Activated T-helper 1 cell treated with Interleukin-2 at 50 U/mL for 16 hours (primary cell): ENCODE measurements at places on chromosomes 1 and 21.
A peak's percentile ranks its signal among the peaks of the same experiment; 100 is the strongest.

DNA sequence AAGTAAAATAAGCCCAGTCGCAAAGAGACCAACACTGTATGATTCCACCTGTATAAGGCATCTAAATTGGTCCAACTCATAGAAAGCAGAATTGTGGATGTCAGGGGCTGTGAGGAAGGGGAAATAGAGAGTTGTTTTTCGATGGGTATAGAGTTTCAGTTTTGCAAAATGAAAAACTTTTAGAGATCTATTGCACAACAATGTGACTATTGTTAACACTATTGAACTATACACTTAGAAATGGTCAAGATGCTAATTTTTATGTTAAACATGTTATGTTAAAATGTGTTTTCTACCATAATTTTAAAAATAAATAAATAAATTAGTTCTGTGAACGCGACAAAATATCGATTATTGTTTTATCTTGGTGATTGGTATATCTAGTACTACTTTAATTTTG is 192.4 kb downstream of the PTGER3 start:
- DNase-seq: no peak

DNA sequence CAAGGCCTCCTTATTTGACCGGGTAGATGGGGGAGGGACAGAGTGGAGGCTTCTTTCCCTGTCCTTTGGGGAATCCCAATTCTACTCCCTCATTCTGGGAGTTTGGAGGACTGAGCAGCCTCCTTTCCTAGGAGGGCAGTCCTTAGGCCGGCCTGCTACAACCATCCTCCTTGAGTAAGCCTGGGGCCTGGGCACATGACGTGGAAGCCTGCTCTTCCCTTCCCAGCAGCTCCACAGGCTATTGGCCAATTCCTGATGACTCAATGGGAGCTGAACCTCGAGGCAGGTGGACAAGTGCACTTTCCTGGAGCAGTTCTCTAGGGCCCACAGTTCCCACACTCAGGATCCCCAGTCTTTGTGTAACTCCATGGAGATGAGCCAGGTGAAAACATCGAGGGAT is 3.1 kb downstream of the KCNA10 start:
- no peak for DNase-seq

DNA sequence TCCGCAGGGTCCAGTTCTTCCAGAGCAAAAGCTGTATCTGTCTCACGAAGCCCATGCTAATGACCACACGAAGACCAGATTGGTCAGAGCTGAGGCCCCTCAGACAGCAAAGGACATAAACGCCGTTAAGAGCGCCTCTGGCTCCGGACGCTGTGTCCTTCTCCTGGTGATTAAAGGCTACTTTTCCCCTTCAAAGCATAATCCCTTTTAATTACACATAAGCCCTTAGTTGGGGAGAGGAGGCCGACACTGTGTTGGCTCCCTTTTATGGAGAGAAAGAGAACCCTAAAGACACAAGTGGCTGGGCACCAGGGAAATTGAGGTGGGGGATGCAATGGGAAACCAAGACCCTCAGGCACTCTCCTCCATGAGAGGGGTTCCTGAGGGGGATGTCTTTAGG is at the start of gene ABCA4:
Gene ABCA4 (minus strand): TSS at position 158 of the 400 bp plus-strand sequence. CDS start 103 bp downstream, at position 55.
- no peak for DNase-seq

- DNase-seq: no peak
Measured at GRCh38 chr1:198919667-198920398, 281.0 kb downstream of the PTPRC start.

DNA sequence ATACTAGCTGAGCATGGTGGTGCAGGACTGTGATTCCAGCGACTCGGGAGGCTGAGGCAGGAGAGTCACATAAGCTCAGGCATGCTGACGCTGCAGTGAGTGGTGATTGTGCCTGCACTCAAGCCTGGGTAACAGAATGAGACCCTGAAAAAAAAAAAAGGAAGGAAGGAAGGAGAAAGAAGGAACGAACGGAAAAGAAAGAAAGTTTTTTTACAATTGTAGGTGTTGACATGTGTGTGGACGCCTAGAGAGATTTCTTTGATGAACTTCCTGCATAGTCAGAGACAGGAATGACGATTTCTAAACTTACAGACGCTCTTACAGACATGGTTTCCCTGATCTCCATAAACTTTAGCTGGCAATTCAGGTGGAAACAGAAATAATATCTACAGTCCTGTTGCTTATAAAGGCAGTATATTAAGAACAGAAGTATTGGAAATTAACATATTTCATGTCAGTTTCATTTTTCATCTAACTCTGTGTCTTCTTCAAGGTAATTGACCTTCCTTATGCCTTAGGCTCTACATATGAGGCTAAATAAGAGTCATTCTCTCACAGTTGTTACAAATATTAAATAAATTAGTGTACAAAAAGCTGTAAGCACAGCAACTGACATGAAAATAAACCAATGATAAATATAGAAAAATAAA is 4.1 kb downstream of the SAMSN1 start:
- DNase-seq: no peak

- DNase-seq: no peak
Measured at GRCh38 chr1:38115682-38116202, 69.1 kb upstream of the POU3F1 start.

DNA sequence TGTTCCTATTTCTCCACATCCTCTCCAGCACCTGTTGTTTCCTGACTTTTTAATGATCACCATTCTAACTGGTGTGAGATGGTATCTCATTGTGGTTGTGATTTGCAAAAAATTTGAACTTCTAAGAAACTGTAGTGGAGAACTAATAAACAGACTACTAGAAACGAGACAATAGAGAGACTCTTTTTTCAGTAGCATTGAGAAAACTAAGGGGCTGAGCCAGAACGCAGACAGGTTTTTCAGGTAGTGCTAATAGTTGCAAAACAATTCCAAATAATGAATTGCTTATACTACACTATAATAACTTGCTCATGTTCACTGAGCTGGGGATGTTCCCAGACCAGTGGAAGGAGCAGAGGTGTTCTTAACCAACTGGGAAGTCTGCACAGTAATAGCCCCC is 98.8 kb upstream of the DPH5 start:
- no peak for DNase-seq

- no peak for DNase-seq
Measured at GRCh38 chr1:228992044-228992443, 256.8 kb downstream of the RHOU start.

GRCh38 chr1:89171067-89171438 is 4.8 kb downstream of the GBP7 start:
- DNase-seq: no peak

DNA sequence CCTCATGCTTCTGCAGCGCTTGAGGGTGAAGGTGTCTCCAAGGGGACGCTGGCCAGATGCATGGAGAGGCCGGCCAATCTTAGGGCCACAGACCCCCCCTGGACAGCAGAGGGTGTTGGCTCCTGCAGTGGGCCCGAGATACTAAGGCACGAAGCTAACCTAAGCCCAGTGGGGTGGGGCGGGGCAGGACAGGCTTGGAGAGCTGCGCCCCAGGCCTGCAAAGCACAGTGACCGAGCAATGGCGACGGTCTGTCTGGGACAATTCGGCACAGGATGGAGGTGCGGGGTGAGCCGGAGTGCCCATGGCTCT is 1.3 kb downstream of the FNDC10 start:
- no peak for DNase-seq

GRCh38 chr1:6898974-6899539 is 113.8 kb downstream of the CAMTA1 start:
- DNase-seq: no peak

DNA sequence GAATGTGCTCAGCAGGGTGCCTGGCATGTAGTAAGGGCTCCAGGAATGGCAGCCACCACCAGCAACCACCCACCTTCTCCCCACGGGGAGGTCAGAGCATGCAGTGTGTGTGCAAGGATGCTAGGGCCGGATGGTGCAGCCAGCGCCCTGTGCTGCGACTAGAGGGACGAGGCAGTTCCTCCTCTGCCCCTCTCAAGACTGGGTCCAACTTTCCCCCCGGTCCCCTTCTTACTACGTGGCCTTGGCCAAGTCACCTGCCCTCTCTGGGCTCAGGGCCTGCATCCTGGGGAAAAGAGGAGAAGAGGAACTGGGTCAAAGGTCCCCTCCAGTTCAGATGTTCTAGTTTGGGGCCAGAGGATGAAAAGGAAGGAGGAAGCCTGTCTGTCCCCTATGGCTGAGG is 71.6 kb upstream of the TARDBP start:
- no peak for DNase-seq

DNA sequence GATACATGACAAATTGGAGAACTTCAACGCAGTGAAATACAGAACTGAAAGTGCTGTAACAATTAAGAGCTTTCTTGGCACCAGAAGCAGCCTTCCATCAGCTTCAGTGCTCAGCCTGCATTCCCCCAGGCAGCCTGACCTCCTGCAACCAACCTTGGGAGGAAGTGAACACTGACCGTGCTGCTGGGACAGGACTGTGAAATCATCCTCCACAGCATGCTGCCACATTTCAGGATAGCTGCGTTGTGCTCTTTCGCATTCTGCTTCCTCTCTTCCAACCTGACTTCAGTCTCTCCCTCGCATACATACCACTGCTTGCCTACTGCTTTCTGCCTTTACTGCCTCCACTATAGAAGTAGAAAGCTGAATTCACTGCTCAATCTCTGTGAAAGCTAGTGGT is 388.6 kb downstream of the RWDD3 start:
- no peak for DNase-seq

DNA sequence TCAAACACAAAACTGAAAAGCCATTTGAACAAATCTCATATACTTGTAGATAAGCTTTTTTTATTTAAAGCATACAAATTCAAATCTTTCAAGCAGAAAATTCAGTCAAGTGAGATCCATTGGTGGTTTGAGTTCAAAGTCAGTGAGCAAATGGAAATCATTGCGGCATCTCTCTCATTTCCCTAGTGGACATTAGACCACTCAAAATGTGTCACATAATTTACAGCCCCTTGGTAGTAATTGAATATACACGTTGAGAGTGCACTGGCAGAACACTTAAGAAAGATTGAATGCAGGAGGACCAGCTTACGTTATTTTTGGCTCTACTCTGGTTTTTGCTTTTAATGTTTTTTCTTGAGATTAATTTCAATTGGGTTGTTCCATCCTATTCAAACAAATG is 633.7 kb downstream of the USP25 start:
- DNase-seq: no peak

DNA sequence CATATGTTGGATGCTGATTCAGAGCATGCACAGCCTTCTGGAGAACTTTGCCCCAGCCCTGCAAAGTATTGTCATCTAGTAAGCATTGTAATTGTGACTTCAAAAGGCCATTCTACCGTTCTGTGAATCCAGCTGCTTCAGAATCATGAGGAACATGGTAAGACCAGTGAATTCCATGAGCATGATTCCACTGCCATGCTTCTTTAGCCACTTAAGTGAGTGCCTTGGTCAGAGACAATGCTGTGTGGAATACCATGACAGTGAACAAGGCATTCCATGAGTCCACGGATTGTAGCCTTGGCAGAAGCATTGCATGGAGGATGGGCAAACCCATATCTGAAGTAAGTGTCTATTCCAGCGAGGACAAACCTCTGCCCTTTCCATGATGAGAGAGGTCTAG is 123.7 kb downstream of the S1PR1 start:
- DNase-seq: no peak

GRCh38 chr1:16088996-16089395 is 15.5 kb upstream of the FAM131C start:
- no peak for DNase-seq

- no peak for DNase-seq
Measured at GRCh38 chr1:108570128-108570527, 10.2 kb downstream of the EEIG2 start.

DNA sequence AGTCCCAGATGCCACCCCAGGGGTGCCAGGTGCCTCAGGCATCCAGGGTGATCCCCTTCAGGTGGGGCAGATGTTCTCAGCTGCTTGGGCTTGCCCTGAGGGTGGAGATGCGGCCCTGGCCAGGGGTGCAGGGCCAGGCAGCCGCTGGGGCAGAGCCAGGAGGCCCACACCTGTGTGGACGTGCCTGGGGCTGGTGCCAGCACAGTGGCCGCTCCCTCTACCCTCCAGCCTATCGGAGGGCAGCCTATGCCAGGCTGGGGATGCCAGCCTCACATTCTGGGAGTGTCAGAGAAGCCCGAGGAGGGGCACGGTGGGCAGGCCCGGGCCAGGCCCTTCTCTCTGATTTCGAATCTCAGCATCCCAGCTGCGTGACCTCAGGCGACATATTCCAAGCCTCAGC is 96.5 kb upstream of the WNT4 start:
- no peak for DNase-seq

DNA sequence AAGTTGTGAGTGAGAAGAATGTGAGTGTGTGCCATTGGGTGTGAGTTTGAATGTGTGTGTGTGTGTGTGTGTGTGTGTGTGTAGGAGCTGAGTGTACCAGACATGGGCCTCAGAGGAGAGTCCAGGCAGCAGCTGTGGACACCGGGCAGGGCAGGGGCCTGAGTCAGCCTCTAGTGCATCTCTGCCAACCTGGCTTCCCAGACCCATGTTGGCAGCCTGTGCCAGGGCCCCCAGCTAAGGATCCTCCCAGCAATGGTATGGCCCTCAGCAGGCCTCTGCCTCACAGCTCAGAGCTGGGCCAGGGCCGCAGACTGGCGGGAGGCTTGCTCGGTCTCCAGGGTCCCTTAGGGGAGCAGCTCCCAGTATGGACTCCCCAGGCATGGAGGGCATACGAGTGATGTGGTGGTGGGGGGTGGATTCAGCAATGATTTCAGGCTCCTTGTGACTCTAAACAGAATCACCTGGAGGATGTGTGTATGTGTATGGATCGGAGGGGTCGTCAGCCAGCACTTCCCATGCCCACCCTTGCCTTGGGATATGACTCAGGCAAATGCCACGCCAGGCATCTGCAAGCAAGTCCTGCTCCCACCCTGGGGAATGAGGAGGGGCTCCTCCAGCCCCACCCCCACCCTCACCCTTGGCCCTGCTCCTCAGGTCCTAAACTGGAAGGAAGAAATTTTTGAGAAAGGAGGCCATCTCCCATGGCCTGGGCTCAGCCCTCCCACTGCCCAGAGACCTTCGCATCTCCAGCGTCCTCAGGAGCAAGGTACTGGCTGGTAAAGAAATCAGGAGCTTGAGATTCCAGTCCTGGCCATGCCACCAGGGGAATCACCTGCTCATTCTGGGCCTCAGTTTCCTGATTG is 1.8 kb upstream of the FOXO6 start:
- DNase-seq: no peak

DNA sequence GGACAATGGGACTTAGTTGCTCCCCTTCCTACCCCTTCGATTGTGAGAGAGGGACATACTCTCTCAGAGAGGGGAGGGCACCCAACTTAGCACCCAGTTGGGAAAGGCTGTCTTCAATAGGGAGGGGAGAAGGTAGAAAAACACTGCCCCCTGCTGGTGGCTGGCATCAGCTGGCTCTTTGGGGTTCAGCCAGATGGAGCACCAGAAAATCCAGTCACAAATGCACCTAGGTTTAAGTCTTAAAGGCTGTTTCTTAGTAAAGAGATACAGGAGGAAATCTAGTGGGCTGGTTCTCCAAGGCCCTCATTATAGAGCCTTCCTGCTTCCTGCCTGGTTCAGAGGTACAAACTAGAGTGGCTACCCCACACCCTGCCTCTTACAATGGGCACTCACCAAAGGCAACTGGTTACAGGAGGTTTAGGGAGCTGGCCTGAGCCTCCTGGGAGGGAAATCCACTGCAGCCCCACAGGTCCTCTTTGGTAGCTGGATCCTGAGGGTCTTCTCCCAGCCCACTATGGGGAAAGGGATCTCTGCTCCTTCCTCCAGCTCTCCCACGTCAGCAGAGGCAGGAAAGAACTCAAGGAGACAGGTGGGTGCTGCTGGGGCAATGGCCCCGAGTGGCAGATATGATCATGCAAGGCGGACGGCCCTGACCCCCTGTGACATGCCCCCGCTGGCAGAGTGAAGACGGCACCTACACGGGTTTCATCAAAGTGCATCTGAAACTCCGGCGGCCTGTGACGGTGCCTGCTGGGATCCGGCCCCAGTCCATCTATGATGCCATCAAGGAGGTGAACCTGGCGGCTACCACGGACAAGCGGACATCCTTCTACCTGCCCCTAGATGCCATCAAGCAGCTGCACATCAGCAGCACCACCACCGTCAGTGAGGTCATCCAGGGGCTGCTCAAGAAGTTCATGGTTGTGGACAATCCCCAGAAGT is 28.3 kb downstream of the EIF2D start:
- peak; percentile 71 for DNase-seq
